ENCODE measurements at places on chromosomes 7 and 10.

DNA sequence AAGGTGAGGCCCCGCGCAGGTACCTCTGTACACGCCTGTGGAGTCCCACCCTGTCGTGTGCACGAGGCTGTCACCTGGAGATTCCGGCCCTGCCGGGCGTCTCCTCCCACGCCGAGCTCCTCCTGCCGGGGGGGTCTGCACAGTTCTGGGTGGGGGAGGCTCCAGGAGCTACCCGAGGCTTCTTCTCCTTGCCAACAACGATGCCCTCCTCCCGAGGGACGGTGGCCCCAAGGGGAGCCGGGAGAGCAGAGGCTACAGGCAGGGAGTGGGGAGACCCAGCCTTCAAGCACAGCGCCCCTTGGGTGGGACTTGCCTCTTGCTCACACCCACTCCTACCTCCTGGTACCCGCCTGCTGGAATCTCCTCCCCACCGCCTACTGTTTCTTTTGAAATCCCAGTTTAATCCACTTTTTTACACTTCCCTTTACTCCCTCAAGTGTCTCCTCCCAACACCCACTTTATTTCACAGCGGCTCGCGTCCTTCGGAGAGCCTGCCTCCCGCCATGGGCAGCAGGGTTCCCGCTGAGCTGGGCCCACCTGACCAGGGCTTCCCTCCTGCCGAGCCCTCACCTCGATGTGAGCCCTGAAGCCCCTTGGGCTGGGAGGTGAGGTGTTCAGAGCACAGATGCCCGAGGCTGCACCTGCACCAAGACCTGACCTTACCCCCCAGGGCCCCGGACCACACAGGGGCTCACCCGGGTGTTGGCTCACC, 338.1 kb downstream of the DNAJB6 start:
- no peak for DNase-seq

DNA sequence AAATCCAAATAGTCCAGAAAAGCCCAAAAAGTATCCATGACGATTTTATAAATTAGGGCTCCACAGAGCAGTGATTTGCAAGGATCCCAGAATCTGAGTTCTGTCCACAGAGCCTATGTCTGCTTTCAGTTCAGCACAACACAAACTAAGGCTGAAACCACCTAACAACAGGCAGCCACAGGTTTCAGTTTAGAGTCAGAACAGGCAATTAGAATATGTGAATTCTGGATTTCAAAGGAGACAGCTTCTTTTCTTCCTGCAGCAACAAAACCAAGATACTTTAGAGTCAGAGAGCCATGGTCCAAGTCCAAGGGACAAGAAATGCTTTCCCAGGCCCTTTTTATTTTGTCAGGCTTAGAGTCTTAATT, 23.6 kb downstream of the IFIT3 start:
- peak; percentile 26 for DNase-seq

DNA sequence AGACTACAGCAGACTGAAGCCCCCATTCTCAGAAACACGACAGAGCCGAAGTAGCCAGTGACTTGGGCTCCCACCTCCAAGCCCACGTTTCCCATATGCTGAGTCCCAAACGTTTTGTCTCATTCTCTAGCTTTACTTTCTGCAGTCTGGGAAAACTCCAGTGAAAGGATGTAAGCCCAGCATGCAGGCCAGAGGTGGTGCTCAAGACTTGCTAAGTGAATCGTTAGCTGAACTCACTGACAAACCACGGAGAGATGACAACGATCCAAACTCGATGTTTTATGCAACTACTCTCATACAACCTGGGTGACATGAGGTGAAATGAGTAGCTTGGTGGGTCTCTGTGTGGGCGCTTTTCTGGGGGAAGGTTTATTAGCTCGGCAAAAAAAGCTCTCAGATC, 731.8 kb downstream of the SUGCT start:
- peak; percentile 16 for DNase-seq

GRCh38 chr7:94458041-94458440, 51.6 kb upstream of the CASD1 start:
- no peak for DNase-seq

GRCh38 chr10:91144961-91145360, 75.5 kb upstream of the PCGF5 start:
- peak; percentile 35 for DNase-seq
